ENCODE measurements at places on chromosomes 6 and 20.

- no peak for DNase-seq
These were observed 73.2 kb upstream of the BHLHE23 start for GRCh38 chr20:63079971-63080370.

- no peak for DNase-seq
These were observed 1.0 kb downstream of the OR2J2 start for GRCh38 chr6:29171736-29172135.

GRCh38 chr20:10332656-10333415, 101.2 kb downstream of the MKKS start:
- DNase-seq: no peak

DNA sequence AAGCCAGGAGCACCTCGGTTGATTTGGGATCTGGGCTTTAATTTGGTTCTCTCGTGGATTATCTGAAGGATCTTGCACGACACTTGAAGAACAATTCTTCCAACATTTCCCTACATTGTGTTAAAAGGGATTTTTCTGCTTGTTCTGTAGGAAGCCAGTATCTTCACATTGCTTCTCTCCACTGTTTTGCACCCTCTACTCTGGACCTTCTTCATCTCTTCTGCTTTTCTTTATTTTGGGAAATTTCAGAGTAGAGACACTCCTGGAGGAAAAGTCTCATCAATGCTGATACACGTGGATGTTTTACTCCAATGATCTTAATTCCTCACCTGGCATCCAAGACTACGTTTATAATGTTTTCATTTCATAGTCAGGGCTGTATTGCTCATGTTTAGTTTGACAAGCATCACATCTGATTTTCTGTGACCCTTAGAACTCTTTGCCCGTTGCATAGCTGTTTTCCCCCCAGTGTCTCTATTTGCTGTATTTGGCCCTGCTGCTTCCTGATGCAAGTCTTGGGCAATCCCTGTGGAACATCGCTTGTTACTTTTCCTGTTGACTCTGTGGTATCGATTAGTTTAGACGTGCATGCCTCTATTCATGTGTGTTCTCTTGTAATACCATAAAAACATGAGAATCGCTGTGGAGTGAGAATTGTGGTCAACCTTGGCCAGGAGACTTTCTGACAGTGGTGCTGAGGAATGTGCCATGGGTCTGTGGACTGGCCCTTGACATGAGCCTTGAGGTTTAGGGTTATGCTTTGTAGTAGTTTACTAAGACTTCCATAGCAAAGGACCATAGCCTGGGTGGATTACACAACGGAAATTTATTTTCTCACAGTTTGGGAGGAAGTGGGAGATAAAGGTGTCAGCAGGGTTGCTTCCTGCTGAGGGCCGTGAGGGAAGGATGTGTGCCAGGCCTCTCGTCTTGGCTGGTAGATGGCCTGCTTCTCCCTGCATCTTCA, 12.5 kb downstream of the PLCB1 start:
- no peak for DNase-seq

DNA sequence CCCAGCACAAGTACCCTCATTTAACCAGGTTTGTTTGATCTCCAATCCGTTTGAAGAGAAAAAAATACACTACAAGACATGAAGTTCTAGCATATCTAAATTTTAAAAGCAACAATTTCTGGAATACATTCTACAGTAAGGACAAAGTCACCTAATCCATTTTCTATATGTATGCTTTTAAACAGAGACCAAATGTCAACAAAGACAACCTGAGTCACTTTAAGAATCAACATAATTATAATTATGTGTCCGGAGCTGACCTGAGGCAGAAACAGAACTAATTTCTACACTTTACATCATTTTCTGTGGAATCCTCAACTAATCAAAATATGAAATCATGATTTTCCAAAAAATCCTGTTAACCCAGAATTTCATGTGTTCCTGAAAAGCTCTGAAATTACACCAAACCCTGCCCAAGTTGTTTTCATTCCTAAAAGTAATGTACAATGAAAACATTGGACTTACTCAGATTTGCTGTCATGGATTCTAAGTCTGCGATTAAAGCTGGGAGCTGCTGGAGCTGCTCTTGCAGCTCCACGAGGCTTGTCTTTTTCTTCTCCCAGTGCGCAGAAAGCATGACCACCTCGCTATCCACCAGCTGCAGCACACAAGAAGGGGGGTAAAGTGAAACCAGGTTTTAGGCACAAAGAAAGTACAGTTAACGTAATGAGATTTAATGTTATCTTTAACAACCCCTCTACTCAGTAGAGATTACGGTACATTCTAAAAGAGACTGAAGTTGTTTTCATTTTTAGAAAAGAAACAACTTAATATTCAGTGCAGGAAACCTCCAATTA, 35.8 kb downstream of the DTNBP1 start:
- peak; percentile 32 for DNase-seq

- DNase-seq: no peak
These were observed 195.1 kb downstream of the HDGFL1 start for GRCh38 chr6:22764496-22764895.

DNA sequence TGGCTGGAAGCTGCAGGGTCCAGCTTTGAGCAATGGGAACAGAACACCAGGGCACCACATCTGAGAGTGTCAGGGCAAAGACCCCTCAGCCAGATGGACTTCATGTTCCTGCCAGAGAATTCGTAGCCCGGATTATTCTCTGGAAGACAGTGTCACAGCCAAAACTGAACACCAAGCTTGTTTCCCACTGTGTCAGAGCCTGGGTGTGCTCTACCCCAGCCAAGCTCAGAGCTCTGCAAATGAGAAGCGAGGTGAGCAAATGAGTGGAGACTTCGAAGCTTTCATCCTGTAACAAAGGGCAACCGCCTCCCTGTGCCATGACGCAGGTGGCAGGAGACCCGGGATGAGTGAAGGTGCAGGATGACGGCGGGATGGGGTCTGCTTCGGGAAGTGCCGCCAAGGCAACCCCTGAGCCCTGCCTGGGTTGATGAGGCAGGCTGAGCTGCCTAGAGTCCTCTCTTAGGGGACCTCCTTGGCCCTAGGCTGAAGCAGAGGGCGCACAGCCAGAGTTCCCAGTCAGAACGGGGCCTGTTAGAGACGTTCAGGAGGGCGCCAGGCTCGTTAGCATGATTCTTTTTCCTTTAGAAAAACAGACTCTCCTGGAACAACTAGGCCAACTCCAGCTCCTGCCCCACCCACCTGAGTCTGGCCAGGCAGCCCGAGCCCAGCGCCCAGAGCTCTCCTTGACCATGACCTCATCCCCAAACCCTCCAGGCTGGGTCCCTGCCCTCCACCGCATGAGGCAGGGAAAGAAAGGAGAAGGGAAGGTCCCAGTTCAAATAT, 187.7 kb downstream of the SOD2 start:
- no peak for DNase-seq

GRCh38 chr6:24950218-24950941, 14.6 kb upstream of the RIPOR2 start:
- no peak for DNase-seq

DNA sequence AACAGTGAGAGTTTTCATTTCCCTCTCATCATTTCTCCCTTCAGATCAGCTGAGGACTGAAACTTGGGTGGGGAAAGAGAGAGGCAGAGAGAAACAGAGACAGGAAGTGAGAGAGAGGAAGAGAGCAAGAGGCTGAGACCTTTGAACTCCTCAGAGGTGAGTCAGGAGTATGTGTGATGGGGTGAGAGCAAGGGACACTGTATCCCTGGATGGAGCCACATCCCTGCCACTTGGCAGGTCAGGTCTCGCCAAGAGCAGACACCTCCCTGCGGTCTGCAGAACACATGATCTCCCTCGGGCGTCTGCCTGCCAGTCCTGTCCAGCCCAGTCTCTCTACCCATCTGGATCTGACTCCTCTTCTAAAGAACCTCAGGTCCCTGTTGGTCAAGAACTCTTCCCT, 62.7 kb upstream of the SYNDIG1 start:
- no peak for DNase-seq

GRCh38 chr6:148535976-148536375, 193.3 kb downstream of the SASH1 start:
- DNase-seq: no peak

- no peak for DNase-seq
These were observed 575.9 kb upstream of the JAG1 start for GRCh38 chr20:11249683-11250082.

GRCh38 chr6:33208091-33208967, at the start of gene RING1:
Gene RING1, plus strand, starts transcription at chr6:33208500. Its CDS starts 323 bp downstream, at chr6:33208823.
- DNase-seq: peak; percentile 96

- no peak for DNase-seq
These were observed 163.4 kb downstream of the FARS2 start for GRCh38 chr6:5424726-5425125.

DNA sequence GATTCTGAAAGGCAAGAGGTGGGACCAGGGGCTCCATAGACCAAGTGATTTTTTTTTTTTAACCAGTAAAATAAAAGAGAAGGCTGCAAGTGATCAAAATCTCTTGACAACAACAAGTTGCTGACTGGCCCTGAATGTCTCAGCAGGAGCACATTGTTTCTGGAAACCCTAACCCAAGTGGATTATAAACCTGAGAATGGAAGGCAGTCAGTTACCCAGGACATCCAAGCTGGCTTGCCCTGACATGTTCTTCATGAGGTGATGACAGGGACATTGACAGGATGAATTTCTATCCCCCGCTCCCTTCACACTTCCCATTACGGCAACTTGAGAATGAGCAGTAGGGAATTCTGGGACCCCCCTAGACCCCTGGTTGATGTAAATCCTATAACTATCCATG, 49.6 kb upstream of the RIPOR2 start:
- DNase-seq: no peak

GRCh38 chr6:153085239-153085638, 45.8 kb downstream of the RGS17 start:
- DNase-seq: no peak

- DNase-seq: no peak
These were observed 70.4 kb downstream of the COL12A1 start for GRCh38 chr6:75135450-75135849.

DNA sequence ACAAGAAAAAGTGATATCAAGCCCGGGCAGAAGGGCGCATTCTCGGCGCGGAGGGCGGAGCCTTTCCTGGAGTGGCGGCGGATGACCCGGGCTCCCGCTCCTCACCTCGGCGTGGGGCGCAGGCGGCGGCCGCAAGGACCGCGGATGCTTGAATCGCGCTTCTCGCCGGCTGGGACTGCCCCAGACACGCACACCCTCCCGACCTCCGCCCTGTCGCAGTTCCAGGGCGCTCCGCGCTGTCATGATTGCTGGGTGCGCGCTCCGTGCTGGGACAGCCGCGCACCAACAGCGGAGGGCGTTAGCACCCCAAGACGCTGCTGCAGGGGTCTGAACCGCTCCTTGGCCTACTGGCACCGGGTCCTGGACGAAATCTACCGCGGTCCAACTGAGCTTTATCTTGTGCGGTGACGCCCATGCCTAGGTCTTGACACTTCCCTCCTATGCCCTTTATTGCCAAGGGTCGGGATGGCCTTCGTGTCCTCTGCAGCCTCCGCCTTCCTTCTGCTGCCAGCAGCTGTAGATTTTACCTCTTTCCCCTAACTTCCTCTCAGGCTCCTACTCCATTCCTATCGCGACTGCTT, 43.3 kb downstream of the IRAK1BP1 start:
- peak; percentile 26 for DNase-seq

DNA sequence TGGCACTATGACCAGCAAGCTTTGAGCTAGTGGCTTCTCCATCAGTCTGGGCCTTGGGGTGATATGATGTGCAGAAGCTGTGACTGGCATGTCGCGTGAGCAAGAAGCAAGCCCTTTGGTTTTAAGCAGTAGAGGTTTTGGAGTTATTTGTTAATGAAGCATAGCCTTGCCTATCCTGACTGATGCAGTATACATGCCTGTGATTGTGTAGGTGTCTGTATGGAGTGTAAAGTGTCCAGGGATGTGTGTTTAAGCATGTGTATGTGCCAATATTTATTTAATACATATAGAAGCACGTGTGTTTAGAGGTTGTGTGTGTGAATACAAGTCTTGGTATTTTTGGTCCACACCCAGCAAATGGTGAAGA, 61.0 kb upstream of the CCDC167 start:
- no peak for DNase-seq

- DNase-seq: no peak
These were observed 42.2 kb downstream of the NFATC2 start for GRCh38 chr20:51500311-51500710.

GRCh38 chr6:122740091-122740490, 39.4 kb upstream of the FABP7 start:
- DNase-seq: no peak

DNA sequence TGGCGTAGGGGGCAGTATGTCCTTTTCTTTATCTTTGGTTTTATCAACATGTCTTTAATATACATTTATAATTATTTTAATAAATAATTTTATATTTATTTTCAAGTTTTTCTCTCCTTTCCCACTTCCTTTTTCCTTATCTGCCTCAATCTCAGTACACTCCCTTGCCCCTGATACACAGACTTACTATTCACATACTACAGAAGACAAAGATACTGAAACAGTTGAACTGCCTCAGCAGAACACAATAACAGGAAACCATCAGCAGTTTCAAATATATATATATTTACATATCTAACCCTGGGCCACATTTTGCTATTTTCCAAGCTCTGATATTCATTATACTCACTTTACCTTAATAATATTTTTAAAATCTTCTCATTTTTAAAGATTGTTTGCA, 19.8 kb downstream of the IBTK start:
- no peak for DNase-seq

- no peak for DNase-seq
These were observed 101.3 kb downstream of the RTN4IP1 start for GRCh38 chr6:106527979-106528378.

- no peak for DNase-seq
These were observed 4.4 kb downstream of the ENPP4 start for GRCh38 chr6:46134216-46134615.

- no peak for DNase-seq
These were observed 54.0 kb upstream of the FAM184A start for GRCh38 chr6:119132261-119132981.

DNA sequence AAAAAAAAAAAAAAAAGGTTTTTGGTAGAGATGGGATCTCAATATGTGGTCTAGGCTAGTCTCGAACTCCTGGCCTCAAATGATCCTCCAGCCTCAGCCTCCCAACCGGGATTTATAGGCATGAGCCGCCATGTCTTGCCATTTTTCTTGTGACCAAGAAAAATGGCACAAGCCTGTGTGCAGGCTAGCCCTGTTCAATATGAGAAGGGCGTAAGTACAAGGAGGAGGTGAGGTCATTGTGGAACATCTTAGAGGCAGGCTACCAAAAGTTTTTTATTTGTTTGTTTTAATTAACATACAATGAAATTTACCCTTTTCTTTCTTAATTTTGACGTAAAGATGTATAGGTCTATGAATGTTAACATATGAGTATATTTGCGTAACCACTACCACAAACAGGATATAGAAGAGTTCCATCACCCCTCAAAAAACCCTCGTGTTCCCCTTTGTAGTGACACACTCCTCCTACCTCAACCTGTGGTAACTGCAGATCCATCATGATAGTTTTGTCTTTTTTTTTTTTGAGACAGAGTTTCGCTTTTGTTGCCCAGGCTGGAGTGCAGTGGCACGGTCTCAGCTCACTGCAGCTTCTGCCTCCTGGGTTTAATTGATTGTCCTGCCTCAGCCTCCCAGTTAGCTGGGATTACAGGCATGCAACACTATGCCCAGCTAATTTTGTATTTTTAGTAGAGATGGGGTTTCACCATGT, 28.3 kb upstream of the KIF3B start:
- DNase-seq: no peak

All from SK-N-SH (cell line).